Stimulated activated CD8-positive, alpha-beta memory T cell treated with anti-CD3 and anti-CD28 coated beads, Interleukin-4, amount 100 ng/mL, for 48 hours (primary cell): ENCODE measurements at places on chromosomes 16 and 17.

DNA sequence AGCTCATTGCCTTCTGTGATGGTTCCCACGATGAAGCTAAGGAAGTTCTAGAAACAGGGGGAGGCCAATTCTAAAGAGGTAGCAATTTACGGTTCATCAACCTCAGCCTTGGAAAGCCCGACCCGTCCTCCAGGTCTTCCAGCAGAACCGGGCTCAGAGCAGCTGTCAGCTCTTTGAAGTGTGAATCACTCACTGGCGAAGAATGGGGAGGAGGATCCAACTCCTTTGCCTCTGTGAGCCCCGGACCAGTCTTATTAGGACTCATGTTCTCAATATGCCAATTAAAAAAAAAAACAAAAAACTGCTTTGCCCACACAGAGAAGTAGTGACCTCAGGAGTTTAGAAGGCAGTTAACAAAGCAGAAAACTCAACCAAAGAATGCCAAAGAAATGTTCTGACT, 31.4 kb downstream of the STX8 start:
- no peak for DNase-seq

GRCh38 chr17:61130330-61130729, 269.3 kb upstream of the TBX2 start:
- no peak for DNase-seq

DNA sequence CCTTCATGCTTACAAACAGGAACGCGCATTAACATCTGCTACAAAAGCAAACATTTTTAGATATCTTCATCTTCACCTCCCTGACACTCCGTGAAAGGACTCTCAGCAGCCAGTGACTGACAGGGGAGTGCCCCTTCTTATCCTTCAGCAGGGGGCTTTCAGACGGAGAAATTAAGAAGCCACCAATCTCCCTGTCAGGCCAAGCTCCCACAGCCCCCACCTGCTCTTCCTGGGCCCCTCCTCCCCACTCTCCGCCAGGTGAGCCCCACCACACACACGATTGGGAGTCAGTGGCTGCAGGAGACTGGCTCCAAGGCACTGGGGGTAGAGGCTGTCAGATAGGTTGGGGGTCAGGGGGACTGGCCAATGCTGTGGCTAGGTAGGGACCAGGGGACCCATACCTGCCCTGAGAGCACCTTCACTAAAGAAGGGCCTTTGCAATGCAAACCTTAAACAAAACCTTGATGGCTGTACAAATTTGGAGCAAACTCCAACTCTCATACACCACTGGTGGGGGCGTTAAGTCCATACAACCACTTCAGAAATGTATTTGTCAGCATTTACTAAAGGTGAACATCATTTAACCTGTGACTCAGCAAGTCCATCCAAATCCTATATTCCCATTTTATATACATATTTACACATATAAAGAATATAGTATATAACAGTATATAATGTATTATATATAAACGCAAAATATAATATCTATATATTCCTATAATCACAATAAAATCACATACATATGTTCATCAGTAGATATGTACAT, 232.2 kb downstream of the ZNF423 start:
- no peak for DNase-seq

- DNase-seq = no peak
These were observed 23.2 kb downstream of the CMIP start for GRCh38 chr16:81467815-81468214.
